ENCODE measurements at places on chromosomes 6 and 20.

DNA sequence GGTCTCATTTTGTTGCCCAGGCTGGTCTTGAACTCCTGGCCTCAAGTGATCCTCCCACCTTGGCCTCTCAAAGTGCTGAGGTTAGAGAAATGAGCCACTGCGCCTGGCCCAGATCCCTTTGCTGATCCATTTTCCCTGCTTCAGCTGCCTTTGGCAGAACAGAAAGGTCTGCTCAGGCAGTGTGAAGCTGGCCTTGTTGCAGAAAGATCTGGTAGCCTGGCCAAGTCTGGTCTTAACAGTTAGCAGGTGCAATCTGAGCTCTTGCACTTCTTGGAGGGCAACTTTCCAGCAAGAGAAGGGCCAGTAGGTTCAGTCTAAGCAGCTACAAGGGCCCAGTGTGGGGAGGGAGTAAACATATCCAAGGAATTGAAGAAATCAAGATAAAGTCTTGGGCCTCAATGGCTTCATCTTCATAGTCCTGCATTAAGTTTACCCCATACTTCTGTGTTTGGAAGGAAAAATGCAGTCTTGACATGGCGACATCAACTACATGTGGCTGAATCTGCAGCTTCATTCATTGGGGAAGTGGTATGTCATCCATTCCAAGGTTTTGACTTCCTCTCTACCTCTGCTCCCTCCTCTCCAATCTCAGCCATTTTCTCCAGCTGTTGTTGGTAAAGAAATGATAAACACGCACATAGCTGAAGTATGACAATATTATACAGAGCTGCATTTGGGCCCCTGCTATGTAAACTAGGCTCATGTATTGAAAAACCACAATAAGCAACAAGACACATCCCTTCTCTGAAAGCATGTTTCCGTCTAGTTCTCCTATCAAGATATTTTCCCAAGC is 39.0 kb upstream of the NEDD9 start:
- no peak for DNase-seq

DNA sequence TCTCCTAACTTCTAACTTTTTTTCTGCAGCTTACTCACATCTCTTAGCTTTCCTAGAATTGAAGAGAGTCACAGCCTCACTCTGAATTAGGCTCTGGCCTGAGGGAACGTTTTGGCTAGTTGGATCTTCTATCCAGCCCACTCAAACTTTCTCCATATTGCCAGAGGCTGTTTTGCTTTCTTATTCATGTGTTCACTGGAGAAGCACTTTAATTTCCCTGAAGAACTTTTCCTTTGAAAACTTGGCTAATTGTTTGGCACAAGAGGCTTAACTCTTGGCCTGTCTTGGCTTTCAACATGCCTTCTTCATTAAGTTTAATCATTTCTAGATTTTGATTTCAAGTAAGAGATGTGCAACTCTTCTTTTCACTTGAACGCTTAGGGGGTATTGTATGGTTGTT is 138.2 kb upstream of the PLCB4 start:
- no peak for DNase-seq

GRCh38 chr6:139644821-139645220 is 270.4 kb upstream of the CITED2 start:
- DNase-seq: no peak

DNA sequence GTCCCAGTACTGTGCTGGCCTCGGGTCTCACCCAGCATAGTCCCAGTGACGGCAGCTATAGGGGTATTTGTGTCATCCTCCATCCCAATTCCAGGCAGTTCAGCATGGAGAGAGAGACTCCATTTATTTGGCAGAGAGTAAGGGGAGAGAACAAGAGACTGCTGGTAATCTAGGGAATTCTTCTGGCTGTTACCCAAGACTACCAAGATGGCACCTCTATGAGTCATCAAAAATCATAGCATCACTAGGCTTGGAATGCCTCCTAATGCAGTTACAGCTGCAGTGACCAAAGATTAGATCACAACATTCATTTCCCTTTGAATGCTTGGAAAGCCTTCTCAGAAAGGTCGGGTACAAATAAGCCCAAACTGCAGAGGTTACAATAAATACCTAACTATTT is 660.4 kb upstream of the FLRT3 start:
- no peak for DNase-seq

DNA sequence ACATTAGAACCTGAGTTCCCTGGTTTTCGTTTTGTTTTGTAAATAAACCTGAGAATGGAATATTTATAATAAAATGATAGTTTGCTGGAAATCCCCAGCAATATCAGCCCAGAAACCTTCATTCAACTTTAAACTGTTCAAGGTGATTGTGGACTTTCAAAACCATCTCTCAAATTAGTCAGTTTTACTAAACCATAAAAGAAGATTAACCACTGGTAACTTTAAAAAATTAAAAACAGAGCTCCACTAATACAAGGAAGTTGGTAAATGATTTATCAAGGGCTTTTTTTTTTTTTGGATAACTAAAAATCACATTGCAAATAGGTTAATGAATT is 10.0 kb downstream of the MBOAT1 start:
- DNase-seq: no peak

DNA sequence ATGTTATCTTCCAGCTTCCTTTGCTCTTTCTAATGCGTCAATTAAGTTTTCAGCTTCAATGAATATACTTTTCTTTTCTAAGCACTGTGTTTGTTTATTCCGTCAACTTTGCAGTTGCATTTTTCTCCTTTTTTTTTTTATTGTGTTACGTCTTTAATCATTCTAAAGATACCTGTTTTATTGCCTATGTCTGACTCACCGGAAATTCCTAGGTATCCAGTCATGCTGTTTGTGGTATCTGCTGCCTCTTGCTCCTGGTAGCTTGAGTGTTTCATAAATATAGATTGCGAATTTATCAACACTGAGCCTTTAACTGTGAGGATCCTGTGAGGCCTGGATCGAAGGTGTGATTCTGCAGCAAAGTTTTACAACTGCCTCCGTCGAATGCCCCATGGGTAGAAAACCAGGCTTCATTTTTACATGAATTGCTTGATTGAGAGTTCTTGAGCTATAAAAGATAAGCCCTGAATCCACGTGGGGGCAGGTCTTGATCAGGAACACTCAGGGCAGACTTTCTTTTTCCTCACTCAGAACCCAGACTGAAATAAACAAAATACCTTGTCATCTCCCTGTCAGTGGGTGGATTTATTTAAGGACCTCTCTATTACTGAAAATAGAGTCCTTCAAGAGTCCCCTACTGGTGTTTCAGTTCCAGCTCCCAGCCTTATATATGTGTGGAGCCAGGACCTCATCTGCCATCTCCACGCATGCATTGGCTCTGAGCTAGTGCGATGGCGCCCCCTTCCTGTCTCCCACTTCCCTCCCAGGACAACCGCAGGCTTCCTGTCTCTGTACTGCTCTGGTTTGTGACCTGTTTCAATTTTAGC is 60.1 kb upstream of the LRRC1 start:
- DNase-seq: no peak

GRCh38 chr6:72321788-72322187 is 300.1 kb upstream of the KCNQ5 start:
- no peak for DNase-seq

GRCh38 chr6:14533446-14533845 is 415.9 kb downstream of the CD83 start:
- no peak for DNase-seq

GRCh38 chr20:47248448-47248966 is 108.0 kb downstream of the ZMYND8 start:
- no peak for DNase-seq

GRCh38 chr20:36541768-36542488 is 609 bp downstream of the MYL9 start:
- DNase-seq: no peak

DNA sequence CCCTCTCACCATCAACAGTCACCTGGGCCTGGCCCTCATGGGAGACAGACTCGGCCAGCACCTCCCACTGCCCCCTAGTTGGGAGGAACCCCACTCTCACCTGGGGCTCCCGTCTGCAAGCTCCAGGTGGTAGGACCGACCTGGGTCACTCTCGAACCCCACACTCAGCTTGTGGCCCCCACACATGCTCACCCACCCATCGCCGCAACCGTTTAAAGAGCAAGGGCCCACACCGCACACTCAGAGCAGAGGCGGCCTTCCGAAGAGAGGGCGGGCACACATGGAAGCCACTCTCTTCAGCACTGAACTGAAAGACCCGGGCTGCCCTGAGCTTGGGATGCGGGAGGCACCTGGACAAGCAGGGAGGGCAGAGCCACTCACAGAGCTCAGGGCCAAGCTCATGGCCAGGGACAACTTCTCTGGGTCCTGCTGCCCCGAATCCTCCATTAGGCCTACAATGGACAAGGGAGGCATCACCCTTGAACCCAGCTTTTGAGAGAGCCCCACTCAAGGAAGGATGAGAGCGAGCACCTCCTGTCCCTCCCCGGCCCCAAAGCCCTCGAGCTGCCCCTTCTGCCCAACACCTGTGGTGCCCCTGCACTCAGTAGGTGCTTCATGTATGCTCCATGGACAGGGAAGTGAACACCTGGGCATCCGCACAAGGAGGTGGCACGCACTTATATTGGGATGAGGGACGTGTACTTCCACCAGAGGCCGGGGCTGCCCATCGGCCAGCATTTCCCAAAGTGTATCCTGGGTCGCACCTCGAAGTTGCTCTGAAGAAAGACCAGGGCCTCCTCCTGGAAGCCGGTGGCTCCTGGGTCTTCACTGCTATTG is 50.4 kb downstream of the YTHDF1 start:
- no peak for DNase-seq

DNA sequence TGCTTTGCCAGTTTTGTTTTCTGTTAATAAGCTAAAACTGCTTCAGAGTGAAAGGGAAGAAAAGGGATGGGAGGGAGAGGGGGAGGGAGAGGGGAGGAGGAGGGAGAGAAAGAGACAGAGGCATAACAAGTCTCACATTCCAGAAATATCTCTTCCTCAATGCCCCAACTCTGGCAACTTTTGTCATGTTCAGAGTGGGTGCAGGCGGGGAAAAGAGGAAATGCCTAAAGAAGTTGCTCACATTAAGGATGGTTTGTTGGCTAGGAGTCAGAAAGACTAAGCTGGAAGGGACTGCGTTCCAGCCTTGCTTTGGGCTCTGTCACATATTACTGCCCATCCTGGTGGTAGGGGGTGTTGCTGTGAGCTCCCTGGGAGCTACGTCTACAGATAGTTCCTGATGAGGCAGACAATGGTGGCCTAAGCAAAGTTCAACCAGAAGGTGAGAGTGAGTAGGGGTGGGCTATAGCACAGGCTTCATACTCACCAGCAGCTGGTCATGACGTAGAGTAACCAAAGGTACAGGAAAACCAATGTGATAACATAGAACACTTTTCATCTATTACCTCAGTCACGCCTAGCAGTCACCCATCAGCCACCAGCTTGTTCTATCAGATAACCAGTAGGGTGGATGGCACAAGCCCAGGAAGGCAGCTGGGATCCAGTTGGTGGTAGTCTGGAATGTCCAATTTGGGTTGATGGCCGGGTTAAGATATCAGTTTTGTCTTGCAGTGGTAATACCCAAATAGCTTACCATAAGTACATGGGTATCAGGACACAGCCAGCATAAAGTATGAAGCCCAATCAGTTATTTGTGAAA is 2.1 kb downstream of the TSPYL4 start:
- DNase-seq: no peak

DNA sequence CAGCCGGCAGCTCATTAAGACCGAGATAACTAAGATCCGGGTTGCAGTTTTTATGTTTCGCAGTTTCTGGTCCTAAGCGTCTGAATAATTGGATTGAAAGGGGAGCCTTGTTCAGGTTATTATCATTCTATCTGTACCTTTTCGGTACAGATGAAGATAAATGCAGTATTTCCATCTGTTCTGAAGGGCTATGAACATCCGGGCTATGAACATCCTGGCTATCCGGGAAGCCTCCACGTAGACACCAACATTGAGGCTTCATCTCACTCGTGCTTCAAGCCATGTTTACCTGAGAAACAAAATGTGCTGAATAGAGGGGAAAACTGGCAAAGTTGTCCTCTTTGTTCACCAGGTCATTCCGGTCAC is 399 bp upstream of the REPS1 start:
- no peak for DNase-seq

GRCh38 chr6:69771158-69771906 is 25.5 kb downstream of the LMBRD1 start:
- DNase-seq: no peak

DNA sequence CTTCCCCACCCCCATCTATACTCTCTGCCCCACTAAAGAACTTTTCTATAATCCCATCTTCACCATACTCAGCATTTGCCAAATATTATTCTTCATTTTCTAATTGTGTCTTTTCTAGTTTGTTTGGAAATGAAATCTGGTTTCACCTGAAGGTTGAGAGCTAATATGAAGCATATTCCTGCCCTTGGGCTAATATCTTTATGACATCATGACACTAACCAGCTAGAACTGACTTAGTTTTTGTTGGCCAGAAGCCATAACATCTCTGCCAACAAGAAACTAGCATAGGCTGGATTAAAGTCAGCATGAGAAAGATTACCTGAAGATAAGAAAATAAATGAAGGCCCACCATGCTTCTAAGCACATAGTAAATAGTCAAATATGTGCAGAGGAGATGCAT is 16.7 kb downstream of the UNC5CL start:
- no peak for DNase-seq

DNA sequence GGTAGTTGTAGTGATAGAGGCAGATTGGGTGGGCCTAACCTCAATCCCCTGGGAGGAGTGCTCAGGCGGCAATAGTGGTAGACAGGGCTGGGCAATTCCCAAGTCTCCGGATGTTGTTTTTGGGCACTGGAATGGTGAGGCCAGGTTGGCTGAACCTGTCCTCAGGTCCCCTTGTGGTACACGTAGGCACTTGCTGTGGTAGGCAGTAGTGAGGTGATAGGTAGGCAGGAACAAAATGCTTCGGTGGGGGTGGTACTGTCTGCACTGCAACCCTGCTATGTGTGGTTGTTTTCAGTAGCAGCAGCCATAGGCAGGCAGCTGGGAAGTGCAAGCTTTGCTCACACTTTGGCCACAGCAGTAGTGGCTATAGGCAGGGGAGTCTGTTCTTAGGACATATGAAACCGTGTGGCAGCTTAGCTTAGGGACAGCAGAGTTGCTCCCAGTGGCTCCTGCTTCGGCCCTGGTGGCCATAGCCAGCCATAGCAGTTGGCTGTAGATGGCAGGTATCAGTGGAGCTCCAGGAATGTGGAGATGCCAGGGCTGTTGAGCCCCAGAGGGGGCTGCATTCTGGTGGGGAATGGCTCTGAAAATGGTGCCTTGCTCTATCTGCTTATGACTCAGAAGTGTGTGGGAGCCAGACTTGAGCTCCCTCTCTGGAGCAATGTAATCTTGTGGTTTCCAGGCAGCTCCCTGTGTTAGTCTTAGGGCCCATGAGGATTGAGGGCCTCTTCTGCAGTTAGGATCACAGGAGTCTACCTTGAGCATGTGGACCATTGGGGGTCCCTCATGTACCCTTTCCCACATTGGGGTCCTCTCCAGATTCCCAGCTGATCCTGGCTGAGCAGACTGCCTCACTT is 241.8 kb upstream of the BMP2 start:
- DNase-seq: no peak

- no peak for DNase-seq
These were observed 1.2 kb upstream of the ZNF184 start for GRCh38 chr6:27474172-27474465.

All from cortex of kidney (tissue), 1 donor.